ENCODE measurements at places on chromosomes 5 and 9.
A peak's percentile ranks its signal among the peaks of the same experiment; 100 is the strongest.

- peak; percentile 27 for DNase-seq
Measured at GRCh38 chr5:23740029-23740428, 232.6 kb downstream of the PRDM9 start.

GRCh38 chr9:98804083-98804482, 3.4 kb upstream of the GALNT12 start:
- DNase-seq, result no peak

- no peak for DNase-seq
Measured at GRCh38 chr9:105144076-105144475, 100.4 kb upstream of the SLC44A1 start.

DNA sequence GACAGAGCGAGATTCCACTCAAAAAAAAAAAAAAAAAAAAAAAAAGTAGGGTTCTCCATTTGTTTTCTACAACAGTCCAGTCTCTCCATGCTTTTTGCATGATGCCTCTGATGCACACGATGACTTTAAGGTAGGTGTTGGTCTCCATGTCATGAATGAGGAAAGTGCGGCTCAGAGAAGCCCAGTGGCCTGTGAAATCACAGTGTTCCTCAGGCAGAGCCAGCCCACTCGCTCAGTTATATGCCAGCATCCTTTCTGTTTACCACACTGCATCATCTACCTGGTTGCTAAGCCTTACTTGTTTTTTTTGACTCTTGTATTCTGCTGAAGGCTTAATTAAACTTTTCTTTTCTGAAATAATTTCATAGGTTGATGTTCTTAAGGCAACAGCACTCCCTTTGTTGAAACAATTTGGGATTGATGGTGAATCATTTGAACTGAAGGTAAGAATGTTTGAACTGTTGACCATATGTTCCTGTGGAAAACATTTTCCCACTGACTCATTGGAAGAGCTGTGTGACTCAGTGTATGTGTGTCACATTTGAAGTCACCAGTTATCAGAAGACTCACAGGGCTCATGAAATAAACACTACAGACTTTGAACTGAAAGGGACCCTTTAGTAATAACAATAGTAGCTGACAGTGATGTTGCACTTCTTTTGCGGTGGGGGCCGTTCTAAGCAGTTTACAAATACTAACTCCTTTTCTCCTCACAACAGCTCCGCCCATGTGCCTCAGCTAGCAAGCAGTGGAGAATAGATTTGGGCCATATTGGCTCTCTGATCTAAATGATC, 40.2 kb downstream of the RCL1 start:
- DNase-seq, result no peak

GRCh38 chr9:77534376-77535057, 113.6 kb downstream of the GNA14 start:
- no peak for DNase-seq

- no peak for DNase-seq
Measured at GRCh38 chr5:115624994-115625393, 842 bp downstream of the TMED7 start.

DNA sequence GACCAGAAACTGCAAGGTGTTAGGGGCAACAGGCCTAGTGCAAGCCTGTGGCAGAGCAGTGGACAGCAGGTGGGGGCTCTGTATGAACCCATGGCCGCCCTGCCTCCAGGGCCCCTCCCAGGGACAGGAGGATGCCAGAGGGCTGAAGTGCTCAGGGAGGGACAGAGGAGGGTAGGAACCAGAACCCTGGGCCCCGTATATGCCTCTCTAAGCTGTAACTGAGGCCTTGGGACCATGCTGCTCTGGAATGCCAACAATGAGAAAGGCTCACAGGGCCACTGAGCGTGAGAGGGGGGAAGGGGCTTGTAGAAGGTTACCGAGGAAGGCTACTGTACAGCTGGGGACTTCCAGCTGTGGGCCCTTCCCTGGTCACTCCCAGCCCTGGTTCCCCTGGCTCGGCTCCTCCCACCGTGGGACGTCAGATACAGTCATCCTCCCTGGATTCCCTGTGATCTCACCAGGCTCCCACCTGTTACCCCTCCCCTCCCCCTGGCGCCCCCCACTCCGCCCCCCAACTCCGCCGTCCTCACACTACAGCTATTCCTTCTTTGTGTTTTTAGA, 21.1 kb downstream of the AQP7 start:
- no peak for DNase-seq

Measured in right lobe of liver (tissue), 6 donors.